T-helper 9 cell (primary cell): ENCODE measurements at places on chromosomes 13 and 19.

DNA sequence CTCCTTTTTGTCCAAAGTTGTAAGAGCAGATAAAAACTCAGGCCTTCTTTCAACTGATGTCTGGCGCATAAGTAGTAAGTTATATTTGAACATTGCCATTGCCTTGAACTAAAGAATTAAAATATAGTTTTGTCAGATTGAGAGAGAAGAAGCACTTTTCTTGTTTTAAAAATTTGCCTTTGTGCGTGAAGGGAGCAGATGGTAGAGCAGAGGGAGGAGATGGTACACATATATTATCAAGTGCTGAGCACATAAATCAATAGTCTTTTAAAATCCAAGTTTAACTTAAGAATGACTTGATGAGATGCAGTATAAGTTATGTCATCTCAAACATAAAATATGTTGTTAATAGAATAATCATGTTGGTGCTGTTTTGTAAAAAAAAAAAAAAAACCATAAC is 504.6 kb upstream of the KLHL1 start:
- no peak for DNase-seq

DNA sequence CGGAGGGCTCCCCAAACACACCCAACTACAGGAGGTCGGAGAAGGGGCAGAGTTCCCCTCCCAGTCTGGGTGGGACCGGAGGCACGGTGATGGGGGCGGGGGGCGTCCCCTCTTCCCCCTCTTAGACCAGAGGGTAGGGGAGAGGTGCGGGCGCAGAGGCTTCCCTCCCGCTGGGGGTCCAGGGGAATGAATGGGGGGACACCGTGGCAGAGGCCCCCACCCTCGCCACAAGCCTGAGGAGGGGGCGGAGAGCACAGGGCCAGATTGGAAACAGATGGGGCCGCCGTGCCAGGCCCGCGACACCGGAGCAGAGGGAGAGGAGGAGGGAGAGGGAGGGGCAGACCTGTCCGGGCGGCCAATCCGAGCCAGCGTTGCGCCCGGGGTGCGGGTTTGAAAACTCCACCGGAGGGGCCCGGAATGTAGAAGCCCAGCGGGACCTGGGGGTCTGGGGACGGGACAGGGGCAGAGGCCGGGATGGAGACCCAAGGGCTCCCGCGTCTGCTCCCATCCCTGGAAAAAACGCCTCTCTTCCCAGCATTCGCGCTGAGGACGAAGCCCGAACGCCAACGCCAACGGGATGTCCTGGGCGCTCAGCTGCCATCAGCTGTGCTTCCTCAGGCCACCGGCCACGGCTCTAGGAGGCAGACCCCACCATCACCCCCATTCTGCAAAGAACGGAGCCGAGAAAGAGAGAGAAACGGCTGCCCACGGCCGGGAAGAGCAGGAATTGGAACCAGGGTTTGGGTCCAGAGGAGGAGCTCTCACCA is 46.8 kb downstream of the PTPRS start:
- no peak for DNase-seq

DNA sequence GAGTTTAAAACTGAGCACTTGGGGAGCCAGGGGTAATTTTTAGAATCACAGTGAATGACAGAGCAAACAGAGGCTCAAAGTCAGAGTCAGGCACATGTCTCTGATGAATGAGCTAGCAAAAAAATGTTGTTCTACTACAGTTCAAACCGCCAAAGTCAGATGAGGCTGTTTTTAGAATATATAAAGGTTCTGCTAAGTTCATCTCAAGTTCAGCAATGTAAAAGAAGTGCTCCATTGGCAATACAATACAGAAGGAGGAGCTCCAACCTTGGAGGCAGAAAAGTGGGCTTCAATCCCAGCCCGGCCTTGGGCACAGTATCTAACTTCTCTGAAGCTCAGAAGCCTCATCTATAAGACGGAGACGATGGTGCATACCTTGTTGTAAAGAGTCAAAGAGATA is 70.1 kb upstream of the IPO5 start:
- no peak for DNase-seq

DNA sequence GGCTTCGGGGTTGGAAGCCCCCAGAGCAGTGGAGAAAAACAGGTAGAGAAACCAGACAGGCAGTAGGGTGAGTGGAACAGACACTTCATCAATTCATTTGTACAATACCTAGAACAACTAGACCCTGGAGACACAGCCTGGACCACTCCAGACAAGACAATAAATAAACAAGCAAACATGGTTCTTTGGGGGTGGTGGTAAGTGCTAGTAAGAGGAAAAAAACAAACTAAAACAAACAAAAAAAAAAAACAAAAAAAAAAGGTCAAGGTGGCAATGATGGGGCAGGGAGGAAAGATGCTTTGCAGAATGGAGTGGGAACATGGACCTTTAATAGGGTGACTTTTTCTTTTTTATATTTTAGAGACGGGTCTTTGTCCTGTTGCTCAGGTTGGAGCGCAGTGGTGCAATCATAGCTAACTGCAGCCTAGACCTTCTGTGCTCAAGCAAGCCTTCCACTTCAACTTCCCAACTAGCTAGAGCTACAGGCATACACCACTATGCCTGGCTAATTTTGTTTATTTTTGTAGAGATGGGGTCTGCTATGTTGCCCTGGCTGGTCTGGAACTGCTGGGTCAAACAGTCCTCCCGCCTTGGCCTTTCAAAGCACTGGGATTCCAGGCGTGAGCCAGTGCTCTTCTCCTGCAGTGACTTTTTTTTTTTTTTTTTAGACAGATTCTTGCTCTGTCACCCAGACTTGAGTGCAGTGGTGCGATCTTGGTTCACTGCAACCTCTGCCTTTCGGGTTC is 3.1 kb downstream of the JUNB start:
- DNase-seq = no peak

DNA sequence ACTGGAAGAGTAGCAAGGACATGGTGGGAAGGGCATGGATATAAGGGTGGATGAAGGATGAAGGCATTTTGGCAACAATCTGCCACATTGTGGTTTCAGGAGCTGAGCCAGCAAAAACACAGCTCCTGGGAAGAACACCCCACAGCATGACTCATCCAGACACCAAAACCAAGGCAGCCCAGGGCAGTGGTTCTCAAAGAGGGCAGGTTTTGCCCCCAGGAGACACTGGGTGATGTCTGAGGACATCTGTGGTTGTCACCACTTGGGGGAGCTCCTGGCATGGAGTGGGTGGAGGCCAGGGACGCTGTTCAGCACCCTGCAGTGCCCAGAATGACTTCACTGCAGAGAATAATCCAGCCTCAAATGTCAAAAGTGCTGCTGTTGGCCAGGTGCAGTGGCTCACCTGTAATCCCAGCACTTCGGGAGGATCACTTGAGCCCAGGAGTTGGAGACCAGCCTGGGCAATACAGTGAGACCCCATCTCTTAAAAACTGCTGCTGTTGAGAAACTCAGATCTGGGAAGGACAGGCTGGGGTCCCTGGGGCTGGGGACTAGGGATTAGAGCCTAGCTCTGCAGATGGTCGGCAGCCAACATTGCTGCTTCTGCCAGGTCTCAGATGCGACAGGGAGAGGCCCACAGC is 16.1 kb downstream of the ZFR2 start:
- DNase-seq = peak; percentile 18

DNA sequence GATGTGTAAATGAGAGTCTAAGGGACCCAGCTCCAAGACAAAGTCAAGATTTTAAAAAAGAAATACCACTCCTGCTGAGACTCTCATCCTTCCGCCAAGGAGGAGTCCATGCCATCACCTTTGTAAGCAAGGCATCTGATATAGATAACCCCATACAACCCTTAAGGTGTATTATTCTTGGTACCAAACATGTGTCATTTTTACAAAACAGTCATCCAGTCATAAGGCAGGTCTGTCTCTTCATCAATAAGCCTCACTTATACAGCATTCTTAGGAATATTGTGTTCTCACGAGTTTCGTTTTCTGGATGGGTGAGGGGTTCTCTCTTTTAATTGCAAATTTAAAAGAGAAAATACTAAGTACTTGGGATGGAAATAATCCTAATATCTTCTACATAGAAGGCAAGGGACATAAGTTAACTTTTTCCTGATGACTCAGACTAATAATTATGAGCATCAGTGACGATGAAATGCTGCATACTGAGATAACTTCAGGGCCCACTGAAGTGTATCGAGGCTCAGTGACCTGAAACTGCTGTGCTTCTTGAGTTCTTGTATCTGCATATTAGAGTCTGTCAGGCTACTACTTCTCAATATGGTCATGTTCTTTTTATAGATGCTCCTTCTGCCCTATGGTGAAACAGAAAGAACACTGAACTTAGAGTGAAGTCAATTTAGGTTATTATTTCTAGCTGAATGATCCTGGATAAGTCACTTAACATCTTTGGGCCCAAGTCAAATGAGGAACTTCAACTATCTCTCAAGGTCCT is 166.6 kb downstream of the KLF12 start:
- DNase-seq = no peak

- DNase-seq = no peak
Measured at GRCh38 chr13:76330761-76331160, 555.4 kb downstream of the KCTD12 start.

DNA sequence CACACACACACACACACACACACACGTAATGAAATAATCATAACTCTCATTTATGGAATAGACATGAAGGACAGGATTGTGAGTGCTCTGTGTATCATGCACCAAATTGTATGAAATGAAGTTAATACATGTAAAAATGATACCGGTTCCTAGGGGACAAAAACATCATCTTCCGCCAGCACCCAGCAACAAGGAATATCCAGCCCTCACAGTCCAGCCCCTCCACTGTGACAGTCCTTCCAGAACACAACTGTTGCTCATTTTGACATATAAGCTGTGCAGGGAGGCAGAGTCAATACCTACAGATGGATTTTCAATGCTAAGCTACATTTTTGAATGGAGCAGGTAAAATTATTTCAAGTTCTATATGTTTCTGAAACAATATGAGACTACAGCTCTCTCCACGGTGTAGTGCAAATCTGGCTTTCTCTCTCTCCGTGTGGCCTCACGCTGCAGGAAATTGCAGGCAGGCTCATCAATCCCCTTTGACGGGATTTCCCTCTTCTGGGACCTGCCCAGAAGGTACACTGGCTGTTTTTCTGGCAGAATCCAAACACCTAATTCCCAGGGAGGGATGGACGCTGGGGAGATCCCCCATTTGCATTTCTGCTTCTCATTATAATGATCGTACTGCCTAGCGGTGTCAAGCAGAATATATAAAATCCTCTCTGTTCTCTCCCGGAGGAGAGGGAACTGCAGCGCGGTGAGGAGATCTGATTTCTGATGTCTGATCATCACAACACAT is 494.0 kb downstream of the LIG4 start:
- DNase-seq = no peak

DNA sequence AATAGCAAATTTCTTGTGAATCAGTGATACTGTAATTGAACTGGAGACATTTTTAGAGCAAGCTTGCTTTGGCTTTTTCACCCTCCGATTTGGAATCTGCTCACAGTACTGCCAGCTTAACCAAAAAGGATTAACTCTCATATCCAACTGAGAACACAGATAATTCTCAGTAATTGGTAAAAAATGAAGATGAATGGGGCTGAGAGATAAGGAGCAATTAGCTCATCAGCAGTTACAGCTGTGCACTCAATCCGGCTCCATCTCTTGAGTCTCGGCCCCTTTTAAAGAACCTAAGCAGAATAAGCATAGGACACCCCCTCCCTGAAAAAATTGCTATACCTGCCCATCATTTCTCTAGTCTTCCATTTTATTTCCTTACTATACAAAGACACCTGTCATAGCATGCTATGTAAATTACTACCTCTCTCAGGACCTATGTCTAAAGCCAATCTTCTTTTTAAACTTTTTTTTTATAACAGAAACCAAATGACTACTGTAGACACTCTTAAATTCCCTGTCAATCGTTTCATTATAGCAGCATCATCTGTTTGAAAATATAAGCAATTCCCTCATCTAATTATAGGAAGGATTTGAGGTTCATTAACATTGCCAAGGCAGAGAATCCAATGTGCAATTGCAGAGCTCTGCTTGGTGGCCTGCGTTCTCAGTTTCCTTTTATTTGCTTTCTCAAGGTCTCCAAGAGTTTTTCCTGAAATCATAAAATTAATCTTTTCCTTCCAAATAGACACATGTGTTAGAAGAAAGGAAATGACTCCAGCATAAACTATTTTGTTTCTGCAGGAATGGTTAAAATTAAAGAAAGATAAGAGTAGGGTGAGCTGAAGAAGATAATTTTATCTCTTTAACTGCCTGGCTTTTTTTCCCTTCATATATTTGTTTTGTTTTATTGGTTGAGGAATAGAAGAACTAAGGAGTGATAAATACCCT is 242.1 kb downstream of the DACH1 start:
- DNase-seq = no peak

GRCh38 chr19:4409123-4409933 is 6.9 kb downstream of the CHAF1A start:
- DNase-seq = no peak

- DNase-seq = no peak
Measured at GRCh38 chr19:6803036-6803404, 30.5 kb downstream of the VAV1 start.

GRCh38 chr13:29801737-29802305 is 48.6 kb downstream of the UBL3 start:
- DNase-seq = no peak

- DNase-seq = no peak
Measured at GRCh38 chr13:24129914-24130774, 30.4 kb upstream of the SPATA13 start.

DNA sequence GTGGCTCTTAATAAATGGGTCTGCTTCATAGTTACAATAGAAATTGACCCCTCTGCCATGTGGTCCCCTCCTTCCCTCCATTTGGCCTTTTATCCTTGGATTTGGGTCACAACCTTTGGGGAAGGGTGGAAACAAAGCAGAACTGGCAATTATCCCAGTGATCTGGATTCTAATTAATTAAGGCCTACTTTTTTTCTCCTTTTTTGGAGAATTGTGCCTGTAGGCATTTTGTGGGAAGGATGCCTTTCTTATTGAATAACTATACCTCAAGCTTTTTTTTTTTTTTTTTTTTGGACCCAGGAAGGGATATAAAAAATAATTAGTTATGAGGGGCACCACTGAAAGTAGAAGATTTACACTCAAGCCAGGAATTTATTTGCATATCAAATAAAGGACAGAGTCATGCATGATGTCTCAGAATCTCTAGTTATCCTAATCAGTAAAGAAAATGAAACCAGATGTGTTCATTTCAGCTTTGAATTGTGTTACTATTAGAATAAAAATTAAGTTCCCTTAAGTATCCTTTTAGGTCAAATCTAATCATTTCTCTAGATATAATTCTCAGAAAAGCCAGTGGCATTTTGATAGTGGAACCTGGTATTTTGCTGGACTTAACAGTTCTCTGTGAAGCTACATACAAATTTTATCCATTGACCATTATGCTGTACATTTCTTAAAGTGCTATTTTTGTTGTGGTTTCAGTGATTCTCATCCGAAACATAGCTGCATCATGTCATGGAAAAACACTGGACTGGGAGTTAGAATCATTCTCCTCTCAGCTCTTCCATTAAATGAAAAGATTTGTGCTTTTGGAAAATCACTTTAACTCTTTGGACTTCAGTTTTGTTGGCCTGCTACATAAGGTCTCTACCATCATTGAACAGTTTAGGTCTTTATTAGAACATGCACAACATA is 129.3 kb downstream of the KCNRG start:
- no peak for DNase-seq
